Stimulated activated CD4-positive, alpha-beta T cell treated with anti-CD3 and anti-CD28 coated beads, Interleukin-15, amount 100 ng/mL, for 24 hours (primary cell): ENCODE measurements at places on chromosomes 6 and 20.

DNA sequence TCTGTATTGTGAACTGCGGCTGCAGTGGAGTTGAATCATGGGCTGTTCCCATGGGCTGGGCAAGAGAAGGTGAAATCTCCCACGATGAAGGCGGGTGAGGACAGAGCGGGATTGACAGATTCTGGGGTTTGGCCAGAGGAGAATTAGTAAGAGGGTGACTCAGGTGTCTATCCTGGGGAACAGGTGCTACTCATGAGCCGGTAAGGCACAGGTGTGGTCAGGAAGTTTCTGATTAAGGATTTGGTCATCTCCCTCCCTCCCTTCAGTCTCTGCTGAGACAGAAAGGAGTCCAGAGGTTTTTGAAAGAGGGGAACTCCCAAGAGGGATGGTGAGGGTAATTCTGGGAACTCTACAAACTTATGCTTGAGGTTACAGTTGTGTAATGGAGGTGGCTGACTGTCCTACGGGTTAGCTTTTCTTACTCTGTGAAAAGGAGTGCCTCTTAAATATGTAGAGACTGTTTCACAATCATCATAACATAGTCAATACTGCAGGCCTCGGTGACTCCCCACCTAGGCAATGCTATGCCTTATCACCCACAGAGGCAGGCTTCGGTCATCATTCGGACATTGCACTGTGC is 31.5 kb downstream of the SERPINB1 start:
- no peak for DNase-seq

- no peak for DNase-seq
These were observed 56.2 kb downstream of the CENPW start for GRCh38 chr6:126396131-126396530.

DNA sequence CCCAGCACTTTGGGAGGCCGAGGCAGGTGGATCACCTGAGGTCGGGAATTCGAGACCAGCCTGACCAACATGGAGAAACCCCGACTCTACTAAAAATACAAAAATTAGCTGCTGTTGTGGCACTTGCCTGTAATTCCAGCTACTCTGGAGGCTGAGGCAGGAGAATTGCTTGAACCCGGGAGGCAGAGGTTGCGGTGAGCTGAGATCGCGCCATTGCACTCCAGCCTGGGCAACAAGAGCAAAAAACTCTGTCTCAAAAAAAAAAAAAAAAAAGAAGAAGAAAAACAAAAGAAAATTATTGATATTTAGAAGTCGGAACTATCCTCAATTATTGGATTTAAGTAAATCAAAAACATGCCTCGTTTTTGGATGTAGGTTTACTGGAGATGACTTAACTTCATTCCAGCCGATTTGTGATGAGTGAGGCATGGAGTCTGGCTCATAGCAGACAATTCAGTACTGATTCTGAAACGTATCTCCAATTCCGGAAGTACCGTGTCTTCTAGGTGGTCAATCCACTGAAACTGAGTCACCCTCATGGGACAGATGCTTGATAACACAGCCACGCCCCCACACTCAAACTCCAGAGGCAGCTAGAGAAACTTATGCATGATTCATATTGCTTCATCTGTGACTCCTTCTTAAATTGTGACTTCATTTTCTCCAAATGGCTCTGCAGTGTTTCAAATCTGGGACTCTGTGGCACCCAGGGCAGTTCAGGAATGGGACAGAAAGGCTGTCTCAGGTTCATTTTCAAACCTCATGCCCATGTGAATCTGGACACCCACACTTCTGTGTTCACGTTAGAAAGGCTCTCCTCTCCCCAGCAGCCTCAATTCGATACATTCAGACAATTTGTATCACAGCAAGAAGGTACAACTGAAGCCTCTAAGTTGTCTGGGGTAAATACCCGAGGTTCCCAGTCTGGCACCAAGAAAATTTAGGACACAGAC is 110.4 kb upstream of the ARMC2 start:
- DNase-seq = peak; percentile 59

GRCh38 chr20:18138266-18138582 is 561 bp downstream of the KAT14 start:
- DNase-seq = no peak

- DNase-seq = no peak
These were observed 311.9 kb upstream of the SULF2 start for GRCh38 chr20:48096957-48097890.

- DNase-seq = no peak
These were observed 17.5 kb downstream of the KIF25 start for GRCh38 chr6:168015009-168015408.

DNA sequence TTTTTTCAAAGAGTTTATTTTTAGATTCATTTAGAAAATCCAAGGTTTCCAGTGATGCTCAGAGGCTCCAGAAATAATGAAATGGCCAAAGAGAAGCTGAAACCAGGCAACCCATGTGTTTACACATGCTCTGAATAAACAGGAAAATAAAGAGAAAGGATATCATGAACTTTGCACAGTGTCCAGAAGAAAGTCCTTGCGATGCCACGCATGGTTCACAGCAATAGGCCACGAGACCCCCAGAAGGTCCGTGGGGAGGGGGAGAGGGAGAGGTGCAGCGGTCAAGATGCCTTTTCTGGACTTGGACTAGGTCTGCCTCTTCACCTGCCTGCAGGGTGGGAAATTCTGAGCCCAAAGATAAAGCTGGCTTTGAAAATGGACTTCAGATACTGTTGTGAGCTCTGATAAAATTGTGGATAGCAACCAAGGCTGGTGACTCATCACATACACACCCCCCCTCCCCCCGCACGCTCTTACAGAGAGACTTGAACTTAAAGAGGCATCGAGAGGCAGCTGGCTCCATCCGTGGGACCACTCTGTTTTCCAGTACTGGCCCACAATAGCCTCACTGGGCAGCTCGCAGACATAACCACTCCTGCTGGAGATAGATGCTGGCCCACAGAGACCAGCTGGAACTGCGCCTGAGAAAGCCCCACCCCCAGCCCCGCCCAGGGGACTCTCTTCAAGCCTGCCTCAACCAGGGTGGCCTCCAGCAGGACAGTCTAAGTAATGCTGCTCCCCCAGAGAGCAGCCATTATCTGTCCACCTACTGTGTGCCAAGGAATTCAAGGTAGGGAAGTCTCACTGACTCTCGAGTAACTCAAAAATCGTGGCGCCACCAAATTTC is 21.2 kb upstream of the NFATC2 start:
- peak; percentile 52 for DNase-seq

DNA sequence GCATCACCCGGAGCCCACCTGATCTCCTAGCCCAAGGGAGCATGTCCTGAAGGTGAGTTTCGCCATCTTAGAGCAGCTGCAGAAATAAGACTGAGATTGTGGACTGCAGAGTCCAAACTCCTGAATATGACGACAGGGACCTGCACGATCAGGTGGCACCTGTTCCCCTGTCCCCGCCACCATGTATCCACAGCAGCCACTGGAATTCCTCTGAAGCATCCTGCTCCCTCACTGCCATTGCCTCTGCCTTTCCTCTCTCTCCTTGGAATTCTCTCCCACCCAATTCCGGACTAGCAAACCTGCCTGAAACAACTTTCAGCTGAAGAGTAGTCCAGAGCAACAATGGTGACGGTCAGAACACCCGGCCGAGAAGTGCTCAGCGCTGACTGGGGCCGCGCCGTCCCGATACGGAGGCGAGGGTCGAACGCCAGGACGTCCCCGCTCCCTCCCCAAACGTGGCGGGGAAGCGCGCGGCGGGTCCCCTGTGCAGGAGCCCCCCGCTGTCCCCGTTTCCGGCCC is 694 bp upstream of the FAM120B start:
- no peak for DNase-seq

DNA sequence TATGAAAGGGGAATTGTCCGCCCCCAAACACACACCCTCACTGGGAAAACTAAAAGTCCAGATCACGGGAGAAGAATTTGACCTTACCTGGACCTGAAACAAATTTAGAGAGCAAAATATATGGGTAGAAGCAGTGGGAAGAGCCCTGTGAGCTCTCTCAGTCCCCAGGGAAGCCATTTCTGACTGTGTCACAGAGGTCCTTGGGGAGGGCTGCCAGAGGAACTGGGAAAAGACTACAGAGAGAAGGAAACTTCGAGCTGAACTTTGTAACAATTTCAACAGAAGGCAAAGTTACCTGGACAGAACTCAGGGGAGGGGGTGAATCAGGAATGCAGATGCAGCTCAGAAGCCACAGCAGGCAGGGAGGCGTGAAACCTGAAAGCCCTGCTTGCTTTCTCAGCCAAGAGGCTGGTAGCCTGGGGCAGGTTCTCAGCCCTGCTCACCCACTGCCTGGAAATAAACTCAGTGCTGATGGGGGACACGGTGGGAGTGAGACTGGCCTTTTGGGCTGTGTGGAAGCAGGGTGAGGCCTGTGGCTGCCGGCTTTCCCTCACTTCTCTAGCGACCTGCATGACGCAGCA is 163.8 kb downstream of the TMEM200A start:
- no peak for DNase-seq

GRCh38 chr20:62479156-62479555 is 3.4 kb upstream of the GATA5 start:
- no peak for DNase-seq

GRCh38 chr6:46366190-46366900 is 124.9 kb downstream of the RCAN2 start:
- DNase-seq = no peak

- DNase-seq = no peak
These were observed 63.3 kb downstream of the CD24 start for GRCh38 chr6:106910999-106911949.

DNA sequence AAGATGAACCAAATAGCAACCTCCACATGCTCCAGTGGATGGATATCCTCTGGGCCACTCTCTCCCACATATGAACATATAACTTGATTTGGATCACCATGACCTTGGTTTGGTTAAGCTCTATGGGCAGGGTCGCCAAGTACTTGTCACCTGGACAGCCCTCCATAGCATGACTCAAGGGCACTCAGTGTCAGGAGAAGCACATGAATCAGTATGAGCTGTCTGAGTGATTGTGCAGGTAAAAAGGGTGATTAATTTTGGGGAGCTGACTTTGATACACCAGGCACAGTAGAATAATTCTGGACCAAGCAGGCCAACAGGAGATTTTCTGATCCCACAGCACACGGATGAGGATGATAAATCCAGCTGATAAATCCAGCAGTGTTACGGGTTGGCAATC is 74.4 kb downstream of the OPRM1 start:
- no peak for DNase-seq

- no peak for DNase-seq
These were observed 84.7 kb downstream of the HAO1 start for GRCh38 chr20:7855545-7855944.

GRCh38 chr20:57212534-57213276 is 53.7 kb downstream of the BMP7 start:
- no peak for DNase-seq

DNA sequence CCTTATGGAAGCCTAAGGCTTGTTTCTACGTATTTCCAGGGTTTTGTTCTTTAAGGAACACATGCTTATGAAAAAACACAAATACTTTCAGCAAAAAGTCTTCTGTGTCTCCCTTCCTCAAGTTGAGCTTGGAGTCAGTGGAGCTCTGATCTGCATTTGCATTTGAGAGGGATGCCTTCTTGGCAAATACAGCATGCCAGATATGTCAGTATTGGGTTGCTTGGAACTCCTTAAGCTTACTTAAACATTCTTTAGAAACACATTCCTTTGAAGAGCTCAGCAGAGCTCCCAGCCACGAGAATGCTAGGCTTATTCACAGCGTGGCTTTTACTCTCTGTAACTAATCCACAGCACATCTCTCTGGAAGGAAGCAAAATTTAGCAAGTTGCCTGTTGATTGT is 68.3 kb downstream of the ANKRD6 start:
- DNase-seq = no peak

GRCh38 chr20:1225783-1226654 is at the start of gene RAD21L1:
TSS of gene RAD21L1 (plus strand) at chr20:1226044. CDS start at chr20:1228454, 2,410 bp downstream.
- DNase-seq = peak; percentile 85

GRCh38 chr20:3758566-3758965 is 9.0 kb downstream of the ADISSP start:
- DNase-seq = no peak

DNA sequence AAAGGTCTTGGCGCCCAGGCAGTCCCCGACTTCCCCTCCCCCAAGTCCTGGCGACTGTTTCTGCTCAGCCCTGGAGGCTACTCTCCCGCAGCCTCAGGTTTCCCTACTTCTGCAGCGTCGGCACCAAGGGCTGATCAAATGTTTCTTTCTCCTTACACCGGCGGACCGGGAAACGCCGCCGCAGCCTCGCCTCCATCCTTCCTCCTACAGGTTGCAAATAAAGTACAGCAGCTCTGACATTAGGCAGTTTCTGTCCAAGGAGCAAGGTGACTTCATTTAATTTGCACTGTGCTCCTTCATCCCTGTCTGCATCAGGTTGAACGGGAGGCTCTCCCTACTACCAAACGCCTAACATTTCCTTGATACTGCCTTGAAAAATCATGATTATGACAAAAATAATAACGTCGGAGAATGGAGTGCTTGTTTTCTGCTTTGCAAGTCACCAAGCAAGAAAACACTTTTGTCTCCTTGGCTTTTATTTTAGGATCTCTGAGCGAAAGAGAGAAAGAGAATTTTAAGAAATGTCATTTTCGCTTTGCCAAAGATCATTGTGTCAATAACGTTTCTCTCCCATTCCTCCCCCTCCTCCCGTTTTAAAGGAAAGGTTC is 1.0 kb downstream of the CLIC5 start:
- DNase-seq = peak; percentile 55

DNA sequence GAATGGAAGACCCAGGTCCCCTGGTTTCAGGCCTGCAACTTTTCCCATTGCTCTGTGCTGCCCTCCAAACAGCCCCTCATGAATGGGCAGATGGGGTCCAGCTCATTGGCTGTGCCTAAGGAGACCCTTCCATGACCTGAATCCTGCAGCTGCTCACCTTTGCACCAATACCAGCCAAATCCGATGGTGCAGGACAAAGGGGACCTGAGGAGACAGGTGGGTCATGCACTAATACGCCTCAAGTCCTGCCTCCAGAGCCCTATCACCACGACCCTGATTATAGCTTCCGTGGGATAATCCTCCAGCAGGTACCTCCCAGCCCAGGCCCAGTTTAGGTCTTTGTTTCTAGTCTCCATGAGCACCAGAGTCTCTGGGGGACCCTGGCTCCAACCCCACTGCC is 16.8 kb downstream of the TREM1 start:
- DNase-seq = no peak

- no peak for DNase-seq
These were observed 50.8 kb downstream of the METTL24 start for GRCh38 chr6:110307368-110307767.

- no peak for DNase-seq
These were observed 49.1 kb downstream of the RFPL4B start for GRCh38 chr6:112396221-112396620.

DNA sequence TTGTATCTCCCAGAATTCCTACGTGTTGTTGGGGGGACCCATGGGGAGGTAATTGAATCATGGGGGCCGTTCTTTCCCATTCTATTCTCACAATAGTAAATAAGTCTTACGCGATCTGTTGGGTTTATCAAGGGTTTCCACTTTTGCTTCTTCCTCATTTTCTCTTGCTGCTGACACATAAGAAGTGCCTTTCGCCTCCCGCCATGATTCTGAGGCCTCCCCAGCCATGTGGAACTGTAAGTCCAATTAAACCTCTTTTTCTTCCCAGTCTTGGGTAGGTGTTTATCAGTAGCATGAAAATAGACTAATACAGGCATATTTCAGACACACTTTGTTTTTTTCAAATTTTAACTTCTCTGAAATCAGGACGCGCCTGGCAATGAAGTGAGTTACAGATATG is 14.4 kb upstream of the PGK2 start:
- no peak for DNase-seq
